ENCODE measurements at places on chromosomes 16 and 17.

- no peak for DNase-seq
These were observed 192.5 kb downstream of the ZNF423 start for GRCh38 chr16:49663081-49664065.

DNA sequence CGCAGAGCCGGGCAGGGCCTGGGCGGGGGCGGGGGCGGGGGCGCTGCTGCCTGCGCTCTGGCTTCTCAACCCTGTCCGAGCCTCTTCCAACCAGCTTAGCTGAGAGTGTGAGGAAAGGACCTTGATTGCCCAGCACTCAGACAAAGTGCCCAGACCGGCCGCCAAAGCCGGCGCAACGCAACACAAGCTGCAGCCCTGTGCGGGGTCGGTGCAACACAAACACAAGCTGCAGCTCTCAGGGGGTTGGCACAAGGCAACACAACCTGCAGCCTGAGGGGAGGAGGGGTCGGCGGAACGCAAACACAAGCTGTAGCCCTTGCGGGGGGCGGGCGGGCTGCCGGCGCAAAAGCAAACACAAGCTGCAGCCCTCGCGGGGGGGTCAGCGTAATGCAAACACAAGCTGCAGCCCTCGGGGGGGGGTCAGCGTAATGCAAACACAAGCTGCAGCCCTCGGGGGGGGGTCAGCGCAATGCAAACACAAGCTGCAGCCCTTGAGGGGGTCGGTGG, 60.0 kb downstream of the KLHDC4 start:
- DNase-seq, result no peak

GRCh38 chr16:73040735-73041402, 7.1 kb downstream of the ZFHX3 start:
- no peak for DNase-seq

- no peak for DNase-seq
These were observed 71.8 kb upstream of the BCAR1 start for GRCh38 chr16:75323198-75323597.

- DNase-seq, result no peak
These were observed 64.8 kb downstream of the VAT1L start for GRCh38 chr16:77853161-77853560.

DNA sequence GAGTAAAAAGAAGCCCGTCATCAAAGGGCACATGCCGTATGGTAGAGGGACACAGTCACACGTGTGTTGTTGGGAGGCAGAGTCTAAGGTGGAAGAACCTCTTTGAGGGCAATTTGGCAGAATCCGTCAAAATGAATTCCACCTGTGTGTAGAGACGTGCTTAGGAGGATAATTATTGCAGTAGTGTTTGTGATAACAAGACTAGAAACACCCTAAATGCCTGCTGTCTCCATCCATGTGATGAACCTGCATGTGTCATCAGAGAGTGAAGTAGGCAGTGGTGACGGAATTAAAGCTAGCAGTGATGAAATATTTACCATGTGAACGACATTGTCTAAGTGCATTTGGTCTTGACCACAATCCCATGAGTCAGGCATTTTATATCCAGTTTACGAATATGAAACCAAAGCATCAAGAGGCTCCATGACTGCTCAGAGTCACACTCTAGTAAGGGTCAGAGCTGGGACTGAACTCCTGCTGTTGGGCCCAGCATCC, 61.3 kb upstream of the ADORA2B start:
- DNase-seq, result peak; percentile 63

GRCh38 chr16:11639925-11640899, 28.0 kb upstream of the SNN start:
- peak; percentile 84 for DNase-seq

DNA sequence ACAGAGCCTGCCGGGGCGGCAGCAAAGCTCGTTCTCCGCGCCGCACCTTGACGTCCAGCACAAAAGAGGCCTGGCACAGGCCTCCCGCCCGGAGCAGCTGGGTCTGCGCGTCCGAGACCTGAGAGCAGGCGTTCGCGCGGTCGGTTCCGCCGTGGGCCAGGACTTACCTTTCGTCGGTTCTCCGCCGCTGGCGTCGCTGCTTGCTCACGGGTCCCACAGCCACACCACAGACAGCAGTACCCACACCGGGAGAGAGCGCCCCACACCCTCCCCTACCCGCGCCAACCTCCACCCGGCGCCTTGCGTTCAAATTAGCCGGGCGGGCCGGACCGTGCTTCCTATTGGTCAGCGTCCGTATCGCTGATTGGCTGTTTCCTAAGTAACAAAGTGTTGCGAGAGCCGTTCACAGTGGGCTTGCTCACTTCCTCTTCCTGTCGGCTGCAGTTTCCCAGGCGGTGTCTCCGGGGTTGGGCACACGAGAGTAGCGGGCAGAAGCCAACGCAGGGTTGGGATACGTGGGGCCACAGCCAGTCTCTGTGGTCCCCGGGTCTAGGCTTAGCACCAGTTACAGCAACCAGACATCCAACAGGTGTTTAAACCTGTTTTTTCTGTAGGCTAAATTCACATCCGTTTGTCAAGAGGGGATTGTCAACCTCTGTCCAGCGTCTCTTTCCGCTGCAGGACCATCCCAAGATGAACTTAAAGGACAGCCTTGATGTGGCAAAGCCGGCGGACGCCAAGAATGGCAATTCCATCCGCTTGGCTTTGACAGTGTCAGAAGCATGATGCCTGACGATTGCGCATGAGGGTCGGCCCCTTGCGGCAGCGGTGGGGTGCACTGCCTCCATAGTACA, at the start of gene KIF18B:
TSS of gene KIF18B (minus strand) at position 313 of the 854 bp plus-strand sequence. CDS start 11,429 bp downstream, outside the sequence.
- DNase-seq, result peak; percentile 99

- no peak for DNase-seq
These were observed 89.9 kb upstream of the CIBAR2 start for GRCh38 chr16:85202051-85202601.

GRCh38 chr16:88074041-88074440, 122.8 kb downstream of the BANP start:
- DNase-seq, result no peak

GRCh38 chr17:14458724-14459123, 157.8 kb downstream of the HS3ST3B1 start:
- peak; percentile 4 for DNase-seq

GRCh38 chr16:50445621-50446555, 77.1 kb upstream of the BRD7 start:
- no peak for DNase-seq

- DNase-seq, result no peak
These were observed 113.9 kb upstream of the ADAMTS18 start for GRCh38 chr16:77548766-77549165.

- no peak for DNase-seq
These were observed 10.8 kb upstream of the ADCY7 start for GRCh38 chr16:50255538-50255937.

DNA sequence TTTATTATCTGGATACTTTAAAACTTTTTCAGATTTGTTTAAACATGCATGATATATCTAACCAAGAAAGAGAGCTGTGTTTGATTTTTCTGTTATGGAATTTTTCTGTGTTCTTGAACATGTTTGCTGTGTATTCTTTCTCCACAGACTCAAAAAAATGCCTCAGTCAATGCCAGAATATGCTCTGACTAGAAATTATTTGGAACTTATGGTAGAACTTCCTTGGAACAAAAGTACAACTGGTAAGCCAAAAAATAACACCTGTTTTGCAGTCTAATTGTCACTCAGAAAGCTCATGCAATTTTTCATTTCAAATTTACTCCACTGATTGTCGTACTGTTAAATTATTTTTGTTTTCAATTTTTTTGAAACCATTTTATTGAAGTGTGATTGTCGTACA, 15.3 kb upstream of the ABCC11 start:
- DNase-seq, result no peak

- DNase-seq, result no peak
These were observed 243 bp downstream of the RND2 start for GRCh38 chr17:43025290-43025657.

GRCh38 chr17:27985306-27985705, 57.2 kb upstream of the NLK start:
- peak; percentile 52 for DNase-seq

- no peak for DNase-seq
These were observed 10.9 kb upstream of the FOXJ1 start for GRCh38 chr17:76151896-76152454.

DNA sequence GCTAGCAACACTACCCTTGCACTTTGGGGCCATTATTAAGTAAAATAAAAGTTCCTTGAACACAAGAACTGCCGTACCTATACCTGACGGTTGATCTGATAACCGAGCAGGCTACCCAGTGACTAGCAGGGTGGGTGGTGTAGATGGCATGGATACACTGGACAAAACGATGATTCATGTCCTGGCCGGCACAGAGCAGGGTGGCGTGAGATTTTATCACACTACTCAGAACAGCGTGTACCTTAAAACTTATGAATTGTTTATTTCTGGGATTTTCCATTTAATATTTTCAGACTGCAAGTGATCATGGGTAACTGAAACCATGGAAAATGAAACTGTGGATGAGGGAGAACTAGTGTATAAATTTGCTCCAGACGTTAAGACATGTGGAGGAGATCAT, 41.0 kb upstream of the MSI2 start:
- peak; percentile 48 for DNase-seq

- no peak for DNase-seq
These were observed 4.0 kb upstream of the PHOSPHO1 start for GRCh38 chr17:49234509-49235080.

DNA sequence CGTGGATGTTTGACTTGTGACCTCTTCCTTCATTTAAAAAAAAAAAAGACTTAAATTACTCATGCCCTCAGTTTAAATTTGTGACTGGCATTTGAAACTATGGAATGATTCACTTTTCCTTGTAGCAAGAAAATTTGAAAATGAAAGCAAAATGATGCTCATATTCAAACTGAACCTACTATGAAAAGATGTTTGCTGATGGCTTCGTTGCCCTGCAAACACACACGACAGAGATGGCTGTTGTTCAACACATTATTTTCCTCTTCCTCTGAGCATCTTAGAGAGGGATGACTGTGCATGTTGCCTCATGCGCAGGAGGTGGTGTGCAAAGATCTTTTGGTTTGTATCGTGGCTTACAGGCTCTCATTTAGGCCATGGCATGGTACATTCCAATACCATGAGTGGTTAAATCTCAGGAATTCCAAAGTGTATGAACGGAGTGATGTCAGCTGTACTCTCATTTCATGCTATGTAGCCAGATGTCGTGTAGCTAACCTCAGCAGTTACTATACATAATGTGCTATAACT, 164.5 kb downstream of the PRKCA start:
- peak; percentile 35 for DNase-seq

GRCh38 chr16:55052741-55053415, 122.2 kb downstream of the IRX5 start:
- no peak for DNase-seq

DNA sequence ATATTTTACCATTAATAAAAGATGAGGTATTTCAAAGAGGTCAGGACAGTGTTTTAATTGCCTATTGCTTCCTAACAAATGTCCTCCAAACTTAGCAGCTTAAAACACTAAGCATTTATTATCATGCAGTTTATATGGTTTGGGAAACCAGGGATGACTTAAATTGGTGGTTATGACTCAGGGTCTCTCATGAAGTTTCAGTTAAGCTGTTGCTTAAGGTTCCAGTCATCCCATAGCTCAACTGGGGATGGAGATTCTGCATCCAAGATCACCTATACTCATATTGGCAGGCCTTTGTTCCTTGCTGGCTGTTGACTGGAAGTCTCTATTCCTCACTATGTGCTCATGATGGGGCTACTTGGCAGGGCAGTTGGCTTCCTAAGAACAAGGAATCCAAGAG, 1329.9 kb upstream of the GOT2 start:
- no peak for DNase-seq

All from hematopoietic multipotent progenitor cell treated with erythropoietin and hydrocortisone succinate and interleukin-3 and kit ligand, for 6 days (in vitro differentiated cells).